ENCODE measurements at places on chromosomes 7 and 10.

- DNase-seq = no peak
Measured at GRCh38 chr10:118408181-118408580, 66.1 kb upstream of the FAM204A start.

DNA sequence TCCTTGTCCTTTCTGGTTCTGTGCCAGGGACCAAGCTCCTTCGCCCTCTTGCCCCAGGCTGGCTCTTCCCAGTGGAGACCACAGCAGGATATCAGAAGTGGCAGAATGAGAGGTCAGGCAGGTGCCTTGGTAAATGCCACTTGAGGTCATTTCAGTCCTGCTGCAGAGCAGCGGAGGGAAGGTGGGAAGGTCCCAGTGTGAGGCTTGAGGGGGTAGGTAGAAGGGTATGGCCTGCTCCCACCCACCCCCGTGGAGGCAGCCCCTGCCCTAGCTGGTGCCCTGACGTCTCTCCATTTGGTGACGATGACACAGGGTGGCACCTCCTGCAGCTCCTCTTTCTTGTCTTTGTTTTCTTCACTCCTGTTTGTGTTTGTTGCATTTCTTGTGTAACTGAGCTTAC is 538.8 kb downstream of the TCERG1L start:
- DNase-seq = no peak

DNA sequence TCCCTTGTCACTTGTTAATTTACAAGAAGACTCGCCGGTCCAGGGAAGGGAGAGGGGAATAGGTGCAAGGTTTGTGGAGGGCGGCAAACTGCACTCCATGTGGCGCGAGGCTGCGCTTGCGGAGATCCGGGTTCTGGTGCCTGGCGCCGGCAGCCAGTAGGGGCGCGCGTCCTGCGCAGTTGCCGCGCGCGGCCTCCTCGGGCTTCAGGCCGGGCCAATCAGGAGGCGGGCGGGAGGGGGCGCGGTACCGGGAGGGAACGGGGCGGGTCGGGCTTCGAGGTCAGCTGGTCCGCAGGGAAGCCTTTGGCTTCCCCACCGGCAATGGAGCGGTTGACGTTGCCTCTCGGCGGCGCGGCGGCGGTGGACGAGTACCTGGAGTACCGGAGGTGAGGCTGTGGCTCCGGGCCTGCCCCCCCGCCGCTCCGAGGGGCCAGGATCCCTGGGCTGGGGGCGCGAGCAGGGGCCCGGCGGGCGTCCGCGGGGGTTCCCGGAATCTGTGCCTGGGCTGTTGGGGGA is at the start of gene FAM221A:
Gene FAM221A, plus strand, starts transcription at position 302 of the 516 bp plus-strand sequence. Its CDS starts 20 bp downstream, at position 322.
- peak; percentile 53 for DNase-seq

GRCh38 chr7:101240226-101241014 is 2.8 kb upstream of the CLDN15 start:
- no peak for DNase-seq

- DNase-seq = no peak
Measured at GRCh38 chr7:662576-662975, 63.9 kb upstream of the DNAAF5 start.

- DNase-seq = no peak
Measured at GRCh38 chr10:16297069-16297468, 139.7 kb upstream of the PTER start.

DNA sequence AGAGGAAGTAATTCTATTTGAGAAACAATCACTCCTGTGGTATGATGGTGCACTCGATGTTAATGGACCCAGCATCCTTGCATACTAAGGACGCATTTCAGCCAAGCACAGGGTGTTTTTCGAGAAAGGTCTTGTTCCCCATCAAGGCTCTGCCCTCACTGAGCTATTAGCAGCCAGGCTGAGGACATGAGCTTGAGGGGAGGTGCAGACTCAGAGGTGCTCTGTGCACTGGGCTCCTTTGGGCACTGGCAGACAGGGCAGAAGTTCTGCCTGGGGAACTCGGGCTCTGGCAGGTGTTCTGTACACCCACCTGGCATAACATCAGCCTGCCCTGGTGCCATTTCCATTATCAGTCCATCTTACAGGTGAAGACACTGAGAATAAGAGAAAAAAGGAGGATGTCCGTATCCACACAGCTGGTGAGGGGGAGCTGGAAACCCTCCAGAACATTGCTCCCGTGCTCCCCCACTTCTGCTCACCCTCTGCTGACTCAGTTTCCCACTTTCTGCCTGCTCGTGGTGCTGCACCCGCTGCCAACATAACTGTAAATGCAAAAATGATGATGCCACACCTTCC is 92.7 kb upstream of the RET start:
- DNase-seq = no peak

DNA sequence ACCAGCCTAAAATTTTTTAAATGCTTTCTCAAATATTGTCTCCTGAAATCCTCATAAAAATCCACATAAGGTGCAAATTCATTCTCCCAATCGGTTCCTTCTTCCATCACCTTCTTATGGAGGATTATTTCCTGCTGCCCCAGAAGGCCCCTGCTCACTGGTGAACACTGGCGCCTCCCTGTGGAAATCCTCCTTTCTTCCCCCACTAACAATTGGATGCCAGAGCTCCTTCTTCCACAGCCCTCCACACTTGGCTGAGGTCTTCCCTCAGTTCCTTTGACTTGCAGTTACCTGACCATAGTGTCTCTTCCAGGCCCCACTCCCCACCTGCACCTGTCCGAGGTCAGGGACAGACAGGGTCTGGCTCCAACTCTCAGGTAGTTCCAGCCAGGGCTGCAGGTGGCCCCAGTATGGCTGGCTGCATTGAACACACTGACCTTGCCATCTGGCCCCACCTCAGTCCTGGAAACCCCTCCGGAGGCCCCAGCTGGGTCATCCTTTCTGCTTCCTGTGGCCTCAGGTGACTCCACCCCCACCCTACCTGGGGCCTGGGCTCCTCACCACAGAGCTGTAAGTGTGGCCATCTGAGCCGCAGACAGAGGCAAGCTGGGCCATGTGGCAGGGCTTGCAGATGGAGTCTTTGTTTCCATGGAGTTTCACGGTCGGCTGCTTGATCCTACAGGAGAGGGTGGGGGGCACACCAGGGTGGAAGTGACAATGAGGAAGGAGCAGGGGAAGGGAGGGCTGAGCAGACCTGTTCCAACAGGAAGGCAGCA is 18.4 kb downstream of the SPOCK2 start:
- DNase-seq = no peak

DNA sequence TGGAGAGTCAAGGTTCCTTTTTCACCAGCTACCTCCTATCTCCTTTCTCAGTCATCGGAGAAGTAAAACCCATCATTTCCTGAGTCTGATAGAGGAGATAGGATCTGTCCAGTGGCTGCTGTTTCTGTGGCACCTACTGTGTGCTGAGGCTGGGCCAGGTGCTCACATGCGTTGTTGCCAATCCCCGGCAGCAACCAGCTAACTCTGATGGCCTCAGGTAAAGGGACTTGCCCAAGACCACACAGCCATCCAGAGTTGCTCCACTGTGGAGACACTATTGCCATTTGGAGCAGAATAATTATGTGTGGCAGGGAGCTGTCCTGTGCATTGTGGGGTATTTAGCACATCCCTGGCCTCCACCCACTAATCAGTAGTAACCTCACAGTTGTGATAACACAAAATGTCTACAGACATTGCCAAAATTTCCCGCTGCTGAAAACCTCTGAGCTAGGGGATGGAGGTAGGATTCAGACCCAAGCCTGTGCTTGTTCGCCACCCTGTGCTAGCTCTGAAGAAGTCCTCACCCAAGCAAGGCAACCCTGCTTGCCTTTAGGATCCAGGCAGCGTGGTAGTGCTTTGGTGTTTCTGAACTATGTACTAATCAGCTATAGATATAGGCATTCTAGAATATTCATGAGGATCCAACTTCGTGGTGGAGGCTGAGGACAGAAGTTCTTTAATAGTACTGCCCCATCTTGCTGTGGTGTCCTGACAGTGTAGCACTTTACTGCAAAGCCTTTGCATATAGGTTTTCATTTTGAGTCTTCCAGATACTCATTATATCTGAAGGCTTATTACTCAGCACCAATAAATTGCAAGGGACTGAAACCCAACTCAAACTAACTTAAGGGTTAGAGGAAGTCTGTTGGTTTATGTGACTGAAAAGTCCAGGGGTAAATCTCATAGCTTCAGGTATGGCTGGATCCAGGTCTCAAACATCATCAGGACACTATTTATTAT is 164.6 kb downstream of the GRK5 start:
- no peak for DNase-seq

DNA sequence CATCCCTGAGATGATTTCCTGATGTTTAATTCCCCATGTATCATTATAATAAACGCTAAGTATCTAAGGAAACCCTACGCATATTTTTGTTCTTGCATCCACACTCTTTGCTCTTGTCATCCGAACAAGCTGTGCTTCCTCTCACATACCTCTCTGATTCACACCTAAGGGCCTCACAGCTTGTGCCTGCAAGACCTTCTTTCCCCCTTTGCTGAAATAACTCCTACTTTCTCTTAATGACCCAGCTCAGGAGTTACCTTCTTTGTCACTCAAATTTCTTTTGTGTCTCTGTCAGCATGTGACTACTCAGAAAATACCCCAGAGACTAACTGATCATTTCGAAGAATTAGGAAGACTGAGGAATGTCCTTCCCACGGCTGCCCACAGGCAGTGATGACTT is 209.3 kb upstream of the IMMP2L start:
- no peak for DNase-seq

- DNase-seq = no peak
Measured at GRCh38 chr10:75121322-75121721, 9.9 kb downstream of the SAMD8 start.

DNA sequence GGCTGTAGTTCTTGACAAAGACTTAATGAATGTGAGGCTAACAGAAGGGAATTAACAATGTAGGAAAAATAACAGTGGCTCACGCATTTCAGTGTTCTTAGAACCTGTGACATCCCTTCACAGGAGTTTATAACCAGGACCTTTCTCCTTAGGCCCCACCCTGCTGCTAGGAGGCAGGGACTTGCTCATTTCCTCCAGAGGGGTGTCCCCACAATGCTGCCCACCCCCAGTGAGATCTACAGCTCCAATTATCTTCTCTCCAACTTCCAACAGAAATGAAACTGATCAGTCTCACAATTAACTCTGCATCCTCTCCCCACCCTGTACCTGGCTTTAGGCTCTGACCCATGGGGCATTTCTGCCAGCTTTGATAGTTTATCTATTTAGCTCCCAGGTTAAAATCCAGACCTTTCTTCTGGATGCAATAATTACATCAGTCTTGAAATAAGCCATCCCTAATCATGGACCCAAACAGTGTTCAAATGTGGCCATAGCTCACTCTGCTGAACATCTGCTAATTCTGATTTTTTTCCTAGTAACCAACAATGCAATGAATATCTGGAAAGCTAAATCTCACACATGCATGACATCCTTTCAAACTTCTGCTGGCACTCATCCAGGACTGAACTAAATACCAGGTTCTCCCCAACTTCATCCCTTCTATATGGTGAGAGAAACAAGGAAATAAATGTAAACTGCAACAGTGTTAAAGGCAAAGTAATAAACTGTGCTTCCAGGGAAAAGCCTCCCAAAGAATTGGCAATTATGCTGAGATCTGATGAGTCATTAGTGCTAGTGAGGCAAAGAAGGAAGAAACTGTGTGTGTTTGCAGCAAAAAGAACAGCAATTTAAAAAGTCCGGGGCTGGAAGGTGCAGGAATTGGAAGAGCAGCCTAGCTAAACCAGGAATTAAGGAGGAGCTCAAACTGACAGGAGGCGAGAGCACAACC is 64.6 kb downstream of the HERPUD2 start:
- no peak for DNase-seq

DNA sequence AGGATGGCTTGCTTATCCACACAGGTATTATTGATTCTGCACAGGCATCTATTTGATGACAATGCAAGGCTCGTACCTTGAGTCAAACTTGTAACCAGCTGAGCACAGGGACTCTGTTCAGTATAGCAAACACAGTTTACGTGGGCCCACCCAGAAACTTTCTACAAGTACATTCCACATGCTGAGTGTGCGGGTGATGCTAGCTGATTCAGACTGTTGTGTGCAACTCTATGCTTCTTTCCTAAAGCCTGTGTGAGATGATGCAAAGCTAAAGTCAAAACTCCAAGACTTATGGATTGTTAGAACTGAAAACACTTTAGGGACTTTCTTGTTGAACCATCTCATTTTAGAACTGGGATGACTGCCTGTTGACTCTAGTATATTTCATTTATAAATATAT is 21.5 kb upstream of the CALD1 start:
- DNase-seq = no peak

Data from stimulated activated CD8-positive, alpha-beta memory T cell treated with anti-CD3 and anti-CD28 coated beads, Interleukin-15, amount 100 ng/mL, for 24 hours (primary cell).